RCC 7860 (cell line): ENCODE measurements at places on chromosomes 1 and 21.

- no peak for DNase-seq
Observed at GRCh38 chr1:167964646-167965045, 27.8 kb upstream of the MPC2 start.

- no peak for DNase-seq
Observed at GRCh38 chr1:16158025-16158424, 2.2 kb upstream of the EPHA2 start.

DNA sequence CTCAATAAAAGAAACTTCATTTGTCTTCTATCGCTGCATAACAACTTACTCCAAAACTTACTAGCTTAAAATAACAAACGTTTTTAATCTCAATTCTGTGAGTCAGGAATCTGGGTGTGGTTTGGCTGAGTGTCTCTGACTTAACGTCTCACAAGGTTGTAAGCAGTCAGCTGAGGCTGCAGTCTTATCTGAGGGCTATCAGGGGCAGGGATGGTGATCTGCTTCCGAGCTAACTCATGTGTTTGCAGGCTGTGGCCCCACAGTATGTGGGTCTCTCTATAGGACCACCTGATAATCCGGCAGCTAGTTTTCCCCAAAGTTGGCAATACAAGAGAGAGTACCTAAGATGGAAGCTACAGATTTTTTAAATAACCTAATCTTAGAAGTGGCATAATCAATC is 234.2 kb upstream of the FGGY start:
- peak; percentile 17 for DNase-seq

DNA sequence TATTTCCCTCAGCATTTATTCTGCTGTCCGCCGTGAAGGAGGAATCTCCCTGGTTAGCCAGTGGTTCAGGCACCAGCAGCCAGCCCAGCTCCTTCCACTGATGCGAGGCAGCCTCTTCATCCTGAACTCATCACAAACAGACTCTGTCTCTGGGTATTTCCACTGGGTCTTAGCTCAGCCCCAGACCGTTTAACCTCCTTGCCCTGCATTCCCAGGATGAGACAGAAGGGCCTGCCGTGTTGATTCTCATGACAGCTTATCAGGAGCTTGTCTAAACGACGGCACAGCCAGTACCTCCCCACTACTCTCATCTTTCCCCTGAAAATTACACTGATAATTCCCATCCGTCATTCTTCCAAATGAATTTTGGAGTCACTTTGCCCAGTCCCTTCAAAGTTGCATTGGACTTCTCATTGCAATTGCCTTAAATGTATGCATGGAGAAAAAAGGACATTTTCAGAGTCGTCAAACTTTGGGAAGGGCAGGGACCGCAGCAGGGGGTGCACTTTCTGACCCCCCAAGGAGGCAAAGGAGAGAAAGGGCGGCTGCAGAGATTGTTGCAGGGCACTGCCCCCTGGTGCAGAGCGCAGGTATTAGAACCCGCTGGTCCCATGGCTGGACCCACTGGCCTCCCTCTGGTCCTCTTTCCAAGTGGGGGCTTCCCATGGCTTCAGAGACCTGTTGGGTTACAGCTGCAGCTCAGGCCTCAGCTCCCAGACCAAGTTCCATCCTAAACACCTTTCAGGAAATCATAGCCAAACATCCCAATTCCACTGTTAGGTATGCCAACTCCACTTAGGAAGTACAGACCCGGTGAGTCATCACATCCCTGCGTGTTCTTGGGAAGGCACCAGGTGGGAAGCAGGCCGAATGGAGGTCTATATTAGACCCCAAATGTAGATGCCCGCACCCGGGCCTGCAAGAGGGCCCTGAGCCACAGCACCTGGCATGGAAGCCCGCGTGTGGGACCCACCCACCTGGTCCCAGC is 3.7 kb upstream of the MEGF6 start:
- no peak for DNase-seq

DNA sequence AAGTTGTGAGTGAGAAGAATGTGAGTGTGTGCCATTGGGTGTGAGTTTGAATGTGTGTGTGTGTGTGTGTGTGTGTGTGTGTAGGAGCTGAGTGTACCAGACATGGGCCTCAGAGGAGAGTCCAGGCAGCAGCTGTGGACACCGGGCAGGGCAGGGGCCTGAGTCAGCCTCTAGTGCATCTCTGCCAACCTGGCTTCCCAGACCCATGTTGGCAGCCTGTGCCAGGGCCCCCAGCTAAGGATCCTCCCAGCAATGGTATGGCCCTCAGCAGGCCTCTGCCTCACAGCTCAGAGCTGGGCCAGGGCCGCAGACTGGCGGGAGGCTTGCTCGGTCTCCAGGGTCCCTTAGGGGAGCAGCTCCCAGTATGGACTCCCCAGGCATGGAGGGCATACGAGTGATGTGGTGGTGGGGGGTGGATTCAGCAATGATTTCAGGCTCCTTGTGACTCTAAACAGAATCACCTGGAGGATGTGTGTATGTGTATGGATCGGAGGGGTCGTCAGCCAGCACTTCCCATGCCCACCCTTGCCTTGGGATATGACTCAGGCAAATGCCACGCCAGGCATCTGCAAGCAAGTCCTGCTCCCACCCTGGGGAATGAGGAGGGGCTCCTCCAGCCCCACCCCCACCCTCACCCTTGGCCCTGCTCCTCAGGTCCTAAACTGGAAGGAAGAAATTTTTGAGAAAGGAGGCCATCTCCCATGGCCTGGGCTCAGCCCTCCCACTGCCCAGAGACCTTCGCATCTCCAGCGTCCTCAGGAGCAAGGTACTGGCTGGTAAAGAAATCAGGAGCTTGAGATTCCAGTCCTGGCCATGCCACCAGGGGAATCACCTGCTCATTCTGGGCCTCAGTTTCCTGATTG is 1.8 kb upstream of the FOXO6 start:
- no peak for DNase-seq

DNA sequence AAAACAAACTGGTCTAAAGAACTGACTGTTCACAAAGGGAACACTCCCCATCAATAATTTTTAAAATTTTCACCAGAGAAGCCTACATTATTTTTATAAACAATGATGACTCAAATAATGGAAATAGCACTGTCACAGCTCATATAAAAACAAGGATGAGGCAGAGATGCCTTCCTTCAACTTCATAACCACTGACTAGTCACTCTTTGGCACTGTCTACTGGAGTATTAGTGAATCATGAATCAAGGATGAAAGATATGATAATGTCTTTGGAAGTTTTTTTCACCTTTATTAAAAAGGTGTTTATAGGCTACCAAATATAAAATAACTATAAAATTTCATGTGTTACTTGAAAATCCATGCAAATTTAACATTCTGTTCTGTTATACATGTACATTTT is 316.9 kb downstream of the VAV3 start:
- peak; percentile 82 for DNase-seq

- DNase-seq, result peak; percentile 88
Observed at GRCh38 chr1:147545133-147545532, 3.8 kb downstream of the BCL9 start.

GRCh38 chr1:232998646-232999045 is 48.2 kb downstream of the NTPCR start:
- no peak for DNase-seq

GRCh38 chr21:45162809-45163208 is 88.4 kb downstream of the ADARB1 start:
- no peak for DNase-seq

DNA sequence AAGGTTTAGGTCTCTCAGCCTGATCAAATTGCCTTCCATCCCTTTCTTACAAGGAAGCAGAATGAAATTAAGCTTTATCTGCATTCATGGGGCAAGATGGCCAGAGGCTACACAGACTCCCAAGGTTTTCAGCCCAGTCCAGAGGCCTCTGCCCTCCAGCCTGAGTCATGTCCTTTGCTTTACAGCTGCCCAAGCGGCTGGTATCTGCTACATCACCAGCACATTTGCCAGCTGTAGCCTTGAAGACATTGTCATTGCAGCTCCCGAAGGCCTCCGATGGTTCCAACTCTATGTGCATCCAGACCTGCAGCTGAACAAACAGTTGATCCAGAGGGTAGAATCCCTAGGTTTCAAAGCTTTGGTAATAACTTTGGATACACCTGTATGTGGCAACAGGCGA is 16.0 kb downstream of the HAO2 start:
- no peak for DNase-seq

GRCh38 chr1:156308078-156308477 is 9.0 kb upstream of the VHLL start:
- DNase-seq, result no peak

DNA sequence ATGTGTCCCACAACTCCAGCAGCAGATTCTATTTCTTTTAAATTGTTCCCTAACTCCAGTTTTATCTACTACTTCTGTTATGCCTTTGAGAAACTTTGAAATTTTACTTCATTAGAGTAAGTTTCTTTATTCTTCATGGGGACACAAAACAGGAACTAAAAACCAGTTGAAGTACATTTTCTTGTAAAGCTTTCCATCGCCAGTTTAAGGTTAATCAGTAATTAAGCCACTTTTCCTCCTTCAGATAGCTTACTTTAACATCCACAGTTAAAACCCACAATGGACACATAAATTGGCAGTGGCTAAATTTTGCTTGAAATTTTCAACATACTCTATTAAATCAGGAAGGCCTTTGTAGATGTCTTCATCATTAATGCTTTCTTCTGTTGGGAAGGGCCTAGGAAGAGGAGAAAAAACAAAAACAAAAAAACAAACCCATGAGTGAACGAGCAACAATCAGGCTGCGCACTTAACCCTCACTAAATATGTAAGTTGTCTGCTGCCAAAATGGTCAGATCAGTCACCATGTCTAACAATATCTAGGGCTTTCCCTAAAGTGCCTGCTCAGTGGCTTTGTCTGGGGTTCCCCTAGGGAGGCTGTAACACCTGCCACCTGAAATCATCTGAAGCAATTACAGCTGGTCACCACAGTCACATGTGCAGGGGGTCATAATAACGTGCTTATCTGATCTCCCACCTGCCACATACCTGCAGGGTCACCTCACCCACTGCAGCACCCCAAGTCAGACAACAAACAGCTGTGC is 187.9 kb downstream of the VAV3 start:
- no peak for DNase-seq

DNA sequence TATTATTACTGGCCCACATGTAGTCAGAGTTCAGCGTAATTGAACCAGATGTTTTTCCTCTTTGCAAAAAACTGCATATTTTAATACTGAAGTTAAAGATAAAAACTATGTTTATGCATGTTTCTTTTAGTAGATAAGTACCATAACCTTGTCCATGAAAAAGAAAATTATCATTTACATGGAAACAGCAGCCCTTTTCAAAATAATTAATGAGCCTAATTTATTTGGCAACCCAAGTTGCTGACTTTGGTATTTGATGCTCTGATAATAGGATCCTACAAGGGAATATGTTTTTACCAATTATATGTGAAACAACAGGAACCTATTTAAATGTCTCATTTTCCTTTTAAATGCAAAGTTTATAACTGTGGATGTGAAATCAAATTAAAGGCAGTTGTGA is 281.3 kb upstream of the C1orf105 start:
- DNase-seq, result no peak

DNA sequence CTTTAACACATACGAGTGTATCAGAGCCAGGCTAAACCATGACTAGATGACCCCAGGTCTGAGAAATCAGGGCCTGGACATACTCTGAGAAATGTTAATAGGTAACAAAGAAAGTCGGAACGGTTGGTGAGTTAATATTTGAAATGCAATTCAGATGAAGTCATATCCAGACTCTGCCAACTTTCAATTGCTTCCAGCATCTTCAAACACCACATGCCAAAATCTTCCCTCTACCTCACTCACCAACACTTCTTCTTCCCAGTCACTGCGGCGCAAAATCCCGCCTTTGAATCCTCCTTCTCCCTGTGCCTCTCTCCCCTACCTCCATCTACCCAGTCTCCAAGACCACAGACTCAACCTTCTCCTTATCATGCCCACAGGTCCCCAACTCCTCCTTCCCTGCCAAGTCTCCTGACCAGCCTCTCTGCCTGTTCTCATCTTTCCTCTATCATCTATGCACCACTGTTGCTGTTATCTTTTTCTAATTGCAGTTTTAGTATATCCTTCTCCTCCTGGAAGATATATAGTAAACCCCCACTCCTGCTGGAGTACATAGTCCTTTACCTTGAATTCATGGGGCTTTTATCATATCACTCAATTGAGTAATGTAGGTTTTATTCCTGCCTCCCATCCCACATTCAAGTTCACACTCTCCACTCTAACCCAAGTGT is 41.3 kb downstream of the ZBTB18 start:
- peak; percentile 96 for DNase-seq

- DNase-seq, result no peak
Observed at GRCh38 chr1:22830757-22831340, 120.2 kb downstream of the EPHB2 start.

DNA sequence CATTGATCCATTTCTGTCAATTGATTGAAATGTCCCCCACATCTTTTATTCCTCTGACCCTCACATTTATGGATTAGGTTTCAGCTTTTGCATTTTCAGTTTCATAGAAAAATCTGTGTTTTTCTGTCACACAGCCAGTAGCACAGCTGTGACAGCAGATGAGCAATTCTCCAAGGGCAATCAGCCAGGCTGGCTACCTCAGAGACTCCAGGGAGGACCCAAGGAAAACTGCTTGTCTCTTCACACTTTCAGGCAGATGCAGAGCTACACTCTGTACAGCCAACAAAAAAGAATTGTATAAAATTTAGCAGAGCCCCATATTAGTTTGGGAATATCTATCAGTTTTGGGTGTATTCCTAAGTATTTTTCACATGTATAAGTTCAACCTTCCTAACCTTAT is 257.2 kb downstream of the LRRC7 start:
- no peak for DNase-seq

DNA sequence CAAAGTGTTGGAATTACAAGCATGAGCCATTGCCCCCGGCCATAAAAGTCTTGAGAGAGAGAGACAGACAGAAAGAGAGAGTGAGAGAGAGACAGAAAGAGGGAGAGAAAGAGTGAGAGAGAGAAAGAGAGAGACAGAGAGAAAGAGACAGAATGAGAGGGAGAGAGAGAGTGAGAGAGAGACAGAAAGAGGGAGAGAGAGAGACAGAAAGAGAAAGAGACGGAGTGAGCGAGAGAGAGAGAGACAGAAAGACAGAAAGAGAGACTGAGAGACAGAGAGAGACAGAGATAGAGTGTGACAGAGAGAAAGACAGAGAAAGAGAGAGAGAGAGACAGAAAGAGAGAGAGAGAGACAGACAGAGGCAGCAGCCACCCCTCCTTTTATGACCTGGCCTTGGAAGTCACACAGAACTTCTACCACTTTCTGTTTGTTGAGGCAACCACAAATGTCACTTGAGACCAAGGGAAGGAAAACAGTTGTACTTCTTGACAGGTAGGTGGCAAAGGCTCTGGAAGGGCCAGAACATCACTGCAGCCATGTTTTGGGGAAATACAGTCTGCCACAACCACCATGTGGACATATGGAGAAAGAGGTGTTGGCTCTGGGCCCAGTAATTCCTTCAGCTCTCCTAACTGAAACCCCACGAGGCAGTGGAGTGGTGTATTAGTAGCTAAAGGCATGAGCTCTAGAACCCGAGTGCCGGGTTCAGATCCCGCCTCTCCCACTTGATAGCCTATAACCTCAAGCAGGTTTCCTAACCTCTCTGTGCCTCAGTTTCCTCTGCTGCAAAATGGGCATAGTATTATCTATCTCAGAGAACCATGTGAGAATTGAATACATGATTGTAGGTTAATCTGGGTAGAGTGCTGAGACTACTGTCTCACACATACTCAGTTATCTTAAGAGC is 50.6 kb downstream of the TNFRSF8 start:
- DNase-seq, result no peak
